ENCODE measurements at places on chromosomes 16 and 17.

GRCh38 chr17:606508-607250 lies 108.0 kb downstream of the VPS53 start:
- H3K4me1 ChIP-seq = peaks cover 4% of the 10 kb centered on the region
- H3K27me3 ChIP-seq = no peaks in the 10 kb centered on the region

- peak overlapping the region; percentile 65 for H3K27ac ChIP-seq
- no peak overlapping the region for H3K4me3 ChIP-seq
- peaks cover 74% of the 10 kb centered on the region for H3K36me3 ChIP-seq
- no peaks in the 10 kb centered on the region for H3K27me3 ChIP-seq
- H3K4me1 ChIP-seq = peaks cover 10% of the 10 kb centered on the region
These were observed 98.1 kb upstream of the DNAH17 start for GRCh38 chr17:78675316-78675616.

GRCh38 chr17:35350493-35350892 lies 22.9 kb downstream of the SLFN11 start:
- no peak overlapping the region for H3K27ac ChIP-seq
- H3K4me3 ChIP-seq = no peak overlapping the region
- peaks cover 15% of the 10 kb centered on the region for H3K4me1 ChIP-seq
- H3K27me3 ChIP-seq = no peaks in the 10 kb centered on the region

DNA sequence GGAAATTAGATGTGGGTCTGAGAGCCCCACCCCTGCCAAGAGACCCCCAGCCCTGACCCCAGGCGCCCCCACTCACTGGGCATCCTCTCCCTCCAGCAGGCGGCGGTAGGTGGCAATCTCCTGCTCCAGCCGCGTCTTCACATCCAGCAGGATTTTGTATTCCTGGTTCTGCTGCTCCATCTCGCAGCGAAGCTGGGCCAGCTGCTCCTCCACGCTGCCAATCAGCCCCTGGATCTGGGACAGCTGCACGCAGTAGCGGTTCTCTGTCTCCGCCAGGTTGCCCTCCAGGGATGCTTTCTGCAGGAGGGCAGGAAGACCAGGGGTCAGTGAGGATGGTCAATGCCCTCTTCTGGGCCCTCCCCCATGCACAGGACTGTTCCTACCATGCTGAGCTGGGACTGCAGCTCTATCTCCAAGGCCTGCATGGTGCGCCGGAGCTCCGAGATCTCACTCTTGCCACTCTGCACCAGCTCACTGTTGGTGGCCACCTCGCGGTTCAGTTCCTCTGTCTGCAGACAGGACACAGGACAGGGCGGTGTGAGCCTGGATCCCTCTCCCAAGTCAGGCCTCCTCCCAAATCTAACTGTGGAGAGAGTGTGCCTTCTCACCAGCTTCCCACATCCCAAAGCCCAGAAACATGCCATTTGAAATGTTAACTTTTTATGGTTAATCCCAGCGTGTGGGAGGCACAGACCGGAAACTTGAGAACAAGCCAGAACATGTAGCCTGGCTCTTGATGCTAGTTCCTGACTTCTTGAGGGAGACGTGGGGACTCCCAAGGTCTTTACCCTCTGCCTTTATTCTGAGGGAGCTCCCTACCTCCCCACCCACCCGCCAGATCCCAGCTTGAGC lies 3.6 kb downstream of the KRT17 start:
- no peaks in the 10 kb centered on the region for H3K36me3 ChIP-seq
- no peak for DNase-seq
- no peaks in the 10 kb centered on the region for H3K4me1 ChIP-seq
- H3K4me3 ChIP-seq = no peak overlapping the region

DNA sequence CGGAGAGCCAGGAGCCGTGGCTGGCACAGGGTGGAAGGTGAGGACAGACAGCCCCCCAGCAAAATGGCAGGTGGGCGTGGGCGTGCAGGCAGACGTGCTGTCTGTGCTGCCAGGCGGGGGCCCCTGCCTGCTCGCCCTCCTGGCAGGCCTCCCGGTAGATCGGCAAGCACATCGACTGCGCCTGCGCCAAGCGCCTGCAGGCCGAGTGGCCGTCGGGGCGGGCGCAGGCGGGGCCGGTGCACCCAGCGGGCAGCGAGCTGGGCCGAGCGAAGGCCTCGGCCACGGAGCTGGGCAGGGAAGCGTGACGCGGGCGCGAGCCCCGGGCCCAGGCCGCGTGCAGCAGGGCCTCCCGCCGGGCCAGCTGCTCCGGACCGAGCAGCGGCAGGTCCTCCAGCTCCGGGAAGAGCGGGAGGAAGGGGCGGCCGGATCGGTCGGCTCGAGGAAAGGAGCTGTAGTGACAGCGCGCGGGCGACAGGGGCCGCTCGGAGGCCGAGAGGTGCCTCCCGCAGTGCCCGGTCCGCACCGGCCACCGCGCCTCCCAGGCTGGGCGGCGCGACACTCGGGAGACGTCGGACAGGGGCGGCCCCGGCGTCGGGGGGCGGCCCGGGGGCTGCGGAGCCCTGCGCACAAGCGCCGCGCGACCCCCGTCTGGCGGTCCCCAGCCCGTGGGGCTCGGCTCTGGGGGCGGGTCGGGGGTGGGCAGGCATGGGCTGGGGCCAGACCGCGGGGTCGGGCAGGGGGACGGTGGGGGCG lies 16.9 kb downstream of the GRIN2C start:
- H3K27ac ChIP-seq = no peak overlapping the region
- peaks cover 48% of the 10 kb centered on the region for H3K27me3 ChIP-seq
- peaks cover 26% of the 10 kb centered on the region for H3K36me3 ChIP-seq
- no peak for DNase-seq
- peaks cover 21% of the 10 kb centered on the region for H3K4me1 ChIP-seq

GRCh38 chr16:2004795-2005517 lies 4.7 kb downstream of the ZNF598 start:
- H3K36me3 ChIP-seq = peaks cover 50% of the 10 kb centered on the region
- H3K4me1 ChIP-seq = peaks cover 35% of the 10 kb centered on the region
- H3K27ac ChIP-seq = peak overlapping the region; percentile 71
